ENCODE measurements at places on chromosomes 4 and X.
A peak's percentile ranks its signal among the peaks of the same experiment; 100 is the strongest.

GRCh38 chrX:45660477-45660876 is 459.8 kb upstream of the DIPK2B start:
- DNase-seq = no peak

DNA sequence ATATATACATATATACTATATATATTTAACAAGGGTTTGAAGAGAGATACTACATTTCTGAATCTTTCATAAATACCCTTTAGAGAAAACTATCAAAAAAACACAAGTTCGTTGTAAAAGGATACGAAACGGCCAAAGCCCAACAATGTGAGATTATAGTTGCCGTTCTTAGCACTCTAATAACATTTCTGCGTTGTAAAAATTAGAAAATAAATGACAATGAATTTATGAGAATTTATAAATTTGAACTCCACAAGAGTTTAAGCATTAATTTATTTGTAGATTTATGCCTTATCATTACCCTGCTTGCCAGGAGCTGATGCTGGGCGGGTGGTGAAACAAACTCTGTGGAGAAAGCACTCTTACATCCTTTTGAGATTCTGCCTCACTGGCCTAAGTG is 1.1 kb downstream of the WDR17 start:
- no peak for DNase-seq

GRCh38 chr4:39032218-39033085 is at the start of gene TMEM156:
TMEM156 (minus strand) TSS chr4:39032409; CDS start chr4:39032313, 96 bp downstream.
- peak; percentile 82 for DNase-seq

GRCh38 chrX:67720344-67720743 is 176.5 kb downstream of the AR start:
- peak; percentile 7 for DNase-seq

DNA sequence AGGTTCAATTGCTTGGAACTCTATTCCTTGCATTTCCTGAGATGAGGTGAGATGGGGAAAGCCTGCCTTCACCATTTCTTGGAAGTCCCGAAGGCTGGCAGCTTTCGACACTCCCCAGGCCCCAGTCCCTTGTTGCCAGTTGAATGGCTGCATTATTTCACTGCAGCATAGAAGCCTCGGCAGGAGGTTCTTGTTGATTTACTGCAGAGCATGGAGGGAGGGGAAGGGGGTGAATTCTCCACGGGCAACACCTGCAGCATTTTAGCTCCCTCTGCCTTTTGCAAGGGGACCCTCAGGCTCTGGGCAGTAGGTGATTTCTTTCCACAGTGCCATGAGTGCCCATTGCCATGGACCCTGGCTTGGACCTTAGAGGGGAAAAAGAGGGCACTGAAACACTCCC is 10.7 kb upstream of the BCLAF3 start:
- no peak for DNase-seq

GRCh38 chr4:164926301-164926700 is 49.3 kb downstream of the APELA start:
- DNase-seq = no peak

DNA sequence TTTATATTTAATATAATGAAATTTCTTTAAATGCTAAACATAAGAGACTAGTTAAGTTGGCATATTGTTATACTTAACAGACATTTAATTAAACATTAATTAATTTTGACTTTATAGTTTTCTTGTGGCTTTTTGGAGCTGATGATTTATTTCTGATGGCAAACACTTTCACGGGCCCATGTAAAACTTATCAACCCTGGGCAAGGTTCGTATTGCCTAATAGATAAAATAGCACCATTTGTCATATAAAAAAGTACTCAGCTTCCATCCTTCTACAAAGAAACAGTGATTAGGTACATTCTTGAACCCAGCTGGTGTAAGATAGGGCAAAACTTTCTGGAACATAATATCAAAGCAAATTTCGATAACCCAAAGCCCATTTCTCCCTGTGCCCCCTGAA is 63.2 kb downstream of the PAK3 start:
- DNase-seq = no peak

DNA sequence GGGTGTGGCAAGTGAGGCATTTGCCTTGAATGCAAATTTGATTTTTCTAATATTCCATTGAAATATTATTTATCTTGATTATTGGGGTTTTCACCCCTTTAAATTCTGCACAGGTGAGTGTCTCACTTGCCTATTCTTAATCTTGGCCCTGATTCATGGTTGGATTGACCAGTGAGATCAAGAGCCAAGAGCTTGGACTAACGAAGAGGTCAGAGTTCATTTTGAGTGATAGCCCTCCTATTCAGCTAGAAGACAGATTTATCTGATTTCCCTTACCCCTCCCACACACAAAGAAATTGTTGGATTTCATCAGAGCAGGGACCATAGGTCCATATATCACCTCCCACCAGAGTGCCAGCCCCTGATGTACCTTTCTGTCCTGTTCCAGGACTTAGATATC is 11.6 kb upstream of the ACOT9 start:
- DNase-seq = no peak

- no peak for DNase-seq
These were observed 46.9 kb downstream of the ACOX3 start for GRCh38 chr4:8393593-8394038.

GRCh38 chr4:186032259-186032658 is 36.7 kb upstream of the TLR3 start:
- DNase-seq = no peak

DNA sequence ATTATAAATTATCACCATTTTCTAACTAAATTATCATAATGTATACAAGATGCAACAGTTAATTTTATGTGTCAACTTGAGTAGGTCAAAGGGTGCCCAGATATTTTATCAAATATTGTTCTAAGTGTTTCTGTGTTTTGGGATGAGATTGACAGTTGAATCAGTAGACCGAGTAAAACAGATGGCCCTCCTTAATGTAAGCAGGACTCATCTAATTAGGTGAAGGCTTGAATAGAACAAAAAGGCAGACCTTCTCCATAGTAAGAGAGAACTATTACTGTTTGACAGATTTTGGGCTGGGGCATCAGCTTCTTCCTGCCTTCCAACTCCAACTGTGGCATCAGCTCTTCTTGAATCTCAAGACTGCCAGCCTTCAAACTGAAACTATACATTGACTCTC is 185.8 kb downstream of the TRAM1L1 start:
- DNase-seq = no peak

GRCh38 chrX:112841820-112842157 is 1.2 kb upstream of the AMOT start:
- no peak for DNase-seq

DNA sequence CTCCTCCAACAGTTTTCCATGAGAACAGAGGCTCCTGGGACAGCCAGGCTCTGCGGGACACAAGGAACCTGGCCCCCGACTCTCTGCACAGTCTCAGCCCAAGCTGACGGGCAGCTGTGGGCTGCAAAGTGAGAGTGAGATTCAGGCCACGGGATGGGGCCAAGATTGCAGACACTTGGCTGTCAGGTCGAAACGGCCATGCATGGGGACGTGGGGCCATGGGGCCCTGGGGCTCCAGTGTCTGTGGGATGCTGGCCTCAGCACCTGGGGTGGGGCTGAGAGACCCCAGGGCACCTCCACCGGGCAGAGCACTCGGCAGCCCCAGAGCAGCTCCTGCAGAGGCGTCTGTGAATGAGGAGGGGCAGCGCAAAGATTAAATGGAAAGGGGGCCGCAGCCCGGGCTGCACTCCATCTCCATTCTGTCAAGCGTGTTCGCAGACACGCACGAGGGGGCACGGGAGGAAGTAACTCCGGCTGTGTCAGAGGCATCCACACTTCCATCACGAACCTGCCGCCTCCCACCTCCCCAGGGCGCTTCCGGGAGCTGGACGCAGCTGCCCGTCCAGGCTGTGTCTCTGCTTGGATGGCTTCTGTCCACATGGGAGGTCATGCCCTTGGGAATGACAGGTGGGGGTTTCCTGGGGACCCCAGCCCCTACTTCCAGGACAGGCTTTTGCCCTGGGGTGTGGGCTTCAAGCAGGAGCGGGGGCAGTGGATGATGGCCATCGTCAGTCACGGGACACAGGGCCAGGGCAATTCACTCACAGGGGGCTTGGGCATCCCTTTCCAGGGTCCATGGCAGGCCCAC is 82.8 kb upstream of the NKX1-1 start:
- no peak for DNase-seq

- DNase-seq = no peak
These were observed 6.6 kb downstream of the USP26 start for GRCh38 chrX:133090236-133090809.

DNA sequence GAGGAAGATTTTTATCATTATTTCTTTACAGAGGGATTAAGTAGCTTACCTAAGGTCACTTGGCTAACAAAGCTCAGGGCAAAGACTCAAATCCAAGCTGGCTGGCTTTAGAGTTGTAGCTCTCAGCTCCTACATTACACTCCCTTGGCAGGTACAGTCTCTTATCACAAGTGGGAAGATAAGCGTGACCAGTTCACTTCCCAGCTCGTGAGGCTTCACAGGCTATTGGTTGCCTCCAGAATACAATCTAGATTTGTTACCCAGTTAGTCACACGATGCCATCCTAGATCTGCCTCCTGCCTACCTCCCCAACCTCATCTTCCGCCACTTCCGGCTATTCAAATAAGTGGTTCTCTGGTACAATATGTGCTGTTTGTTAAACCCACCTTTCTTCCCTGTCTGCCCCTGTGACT is 3.7 kb downstream of the MMRN1 start:
- DNase-seq = no peak

DNA sequence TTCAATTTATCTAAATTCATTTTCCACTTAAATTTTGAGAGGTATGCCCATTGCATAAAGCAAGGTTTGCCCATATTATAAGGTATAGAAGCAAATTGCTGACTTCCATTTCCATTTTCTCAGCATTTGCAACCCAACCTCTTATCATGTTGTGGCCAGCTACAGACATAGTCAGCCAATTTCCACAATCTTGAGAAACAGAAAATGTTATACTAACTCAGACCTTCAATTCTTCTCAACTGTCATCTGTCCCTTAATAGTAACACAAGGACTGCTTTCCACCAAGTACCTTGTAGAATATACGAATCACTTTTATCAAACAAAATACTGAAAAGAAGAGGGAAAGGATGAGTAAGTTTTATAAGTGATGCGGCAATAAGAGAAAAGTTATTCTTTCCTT is 11.2 kb upstream of the GRIA3 start:
- DNase-seq = no peak

GRCh38 chr4:63894161-63894560 is 515.1 kb downstream of the TECRL start:
- DNase-seq = no peak

GRCh38 chr4:48175328-48175727 is 41.3 kb upstream of the TXK start:
- DNase-seq = no peak

GRCh38 chr4:37268319-37268718 is 23.8 kb downstream of the NWD2 start:
- no peak for DNase-seq

- DNase-seq = peak; percentile 2
These were observed 48.1 kb upstream of the TBL1X start for GRCh38 chrX:9416562-9417348.

DNA sequence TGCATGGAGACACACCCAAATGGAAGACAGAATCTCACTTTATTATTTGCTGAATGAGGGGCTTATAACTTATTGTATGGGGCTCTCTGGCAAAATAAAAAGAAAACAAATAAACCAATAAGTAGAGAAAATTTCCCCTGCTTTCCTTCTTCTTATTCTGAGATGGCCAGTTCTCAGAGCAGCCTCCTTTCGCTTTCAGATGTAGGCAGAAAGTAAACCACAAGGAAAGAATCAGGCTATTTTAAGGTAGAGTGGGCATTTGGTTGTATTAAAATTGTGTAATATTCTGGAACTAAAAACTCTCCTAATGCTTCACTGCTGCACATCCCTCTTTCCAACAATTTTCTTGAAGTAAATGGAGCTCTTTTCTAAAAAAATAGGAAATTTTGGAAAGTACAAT is 241.8 kb downstream of the GALNTL6 start:
- no peak for DNase-seq

DNA sequence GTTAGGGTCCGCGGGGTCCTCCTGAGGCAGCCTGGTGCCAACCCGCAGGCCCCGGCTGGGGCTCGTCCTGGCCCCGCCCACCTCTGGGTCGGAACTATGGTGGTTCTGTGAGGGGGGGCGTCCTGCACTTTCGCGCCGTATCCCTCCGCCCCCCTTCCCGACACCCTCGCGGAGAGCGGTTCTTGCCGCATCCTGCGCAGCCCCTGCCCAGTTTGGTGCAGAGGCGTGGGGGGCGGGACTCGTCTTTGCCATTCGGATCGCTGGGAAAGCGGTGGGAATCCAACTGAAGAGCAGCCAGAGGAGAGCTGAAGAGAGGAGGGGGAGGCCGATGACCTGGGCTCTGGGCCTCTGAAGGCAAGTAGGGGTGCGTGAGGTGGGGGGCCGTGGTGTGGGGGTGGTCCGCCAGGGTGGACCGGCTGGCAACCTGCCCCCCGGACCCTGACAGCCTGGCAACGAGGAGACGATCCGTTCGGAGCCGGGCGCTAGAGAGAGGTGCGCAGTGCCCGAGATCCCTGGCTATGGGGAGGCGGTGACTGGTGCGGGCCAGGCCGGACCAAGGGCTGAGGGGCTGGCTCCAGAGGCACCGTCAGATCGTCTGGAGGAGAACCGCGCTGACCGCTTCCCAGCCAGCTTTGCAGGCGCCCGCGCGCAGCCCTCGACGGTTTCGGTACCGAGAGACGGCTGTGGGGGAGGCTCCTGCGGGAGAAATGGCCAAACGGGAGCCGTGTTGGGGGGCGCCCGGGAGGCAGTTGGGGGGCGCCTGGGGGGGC is at the start of gene GPRASP1:
Gene GPRASP1, plus strand, starts transcription at position 242 of the 770 bp plus-strand sequence. CDS start 2,431 bp downstream, outside the sequence.
- no peak for DNase-seq

DNA sequence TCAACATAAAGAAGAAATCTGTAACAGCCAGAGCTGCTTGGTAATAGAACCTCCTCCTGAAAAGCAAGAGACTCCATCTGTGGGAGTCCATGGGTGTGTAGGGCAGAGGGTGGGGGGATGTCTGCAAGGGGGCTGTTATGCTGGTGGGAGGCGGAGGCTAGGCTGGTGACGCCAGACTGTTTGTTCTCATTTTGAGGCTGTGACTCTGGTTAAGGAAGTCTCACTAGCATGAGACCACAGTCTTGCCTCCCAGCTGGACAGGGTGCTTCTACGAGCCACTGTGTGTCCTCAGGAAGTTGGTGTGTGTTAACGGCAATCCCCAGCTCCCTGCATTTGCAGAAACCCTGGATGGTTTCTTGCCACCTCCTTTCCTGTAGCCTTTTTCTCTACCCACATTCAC is 79.8 kb downstream of the NSUN7 start:
- no peak for DNase-seq

DNA sequence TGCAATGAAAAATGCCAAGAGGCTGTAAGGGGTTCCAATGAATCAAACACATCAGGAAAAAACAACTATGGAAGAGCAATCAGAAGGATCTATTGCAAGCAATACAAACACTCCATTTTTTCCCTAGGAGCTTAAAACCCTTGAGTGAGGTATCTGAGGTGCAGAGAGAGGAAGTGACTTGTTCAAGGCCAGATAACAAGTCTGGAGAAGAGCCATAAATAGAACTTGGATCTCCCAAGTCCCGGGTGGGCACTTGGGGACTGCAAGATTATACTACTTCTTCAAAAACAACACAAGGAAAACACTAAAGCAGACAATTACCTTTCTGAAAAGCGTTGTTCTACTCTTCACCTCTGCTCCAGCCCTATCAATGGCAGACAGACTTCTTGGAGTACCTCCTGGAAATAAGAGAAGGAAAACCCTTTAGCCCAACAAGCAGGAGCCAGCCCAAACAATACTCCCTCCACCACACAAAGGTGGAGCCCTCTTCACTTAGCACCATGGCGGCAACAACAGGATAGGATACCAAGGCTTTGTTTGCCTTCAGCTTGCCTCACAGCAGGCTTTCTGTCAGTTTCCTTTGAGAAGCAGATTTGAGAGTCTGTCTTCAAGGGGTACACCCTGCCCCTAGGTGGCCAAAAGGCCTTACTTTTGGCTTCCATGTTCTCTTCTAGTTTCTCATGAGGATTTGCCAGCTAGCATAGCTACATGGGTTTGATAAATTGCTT is 26.0 kb downstream of the AIFM1 start:
- DNase-seq = no peak

- no peak for DNase-seq
These were observed 515.1 kb upstream of the ZFP42 start for GRCh38 chr4:187480146-187481145.
